ENCODE measurements at places on chromosomes 6 and 20.
A peak's percentile ranks its signal among the peaks of the same experiment; 100 is the strongest.

DNA sequence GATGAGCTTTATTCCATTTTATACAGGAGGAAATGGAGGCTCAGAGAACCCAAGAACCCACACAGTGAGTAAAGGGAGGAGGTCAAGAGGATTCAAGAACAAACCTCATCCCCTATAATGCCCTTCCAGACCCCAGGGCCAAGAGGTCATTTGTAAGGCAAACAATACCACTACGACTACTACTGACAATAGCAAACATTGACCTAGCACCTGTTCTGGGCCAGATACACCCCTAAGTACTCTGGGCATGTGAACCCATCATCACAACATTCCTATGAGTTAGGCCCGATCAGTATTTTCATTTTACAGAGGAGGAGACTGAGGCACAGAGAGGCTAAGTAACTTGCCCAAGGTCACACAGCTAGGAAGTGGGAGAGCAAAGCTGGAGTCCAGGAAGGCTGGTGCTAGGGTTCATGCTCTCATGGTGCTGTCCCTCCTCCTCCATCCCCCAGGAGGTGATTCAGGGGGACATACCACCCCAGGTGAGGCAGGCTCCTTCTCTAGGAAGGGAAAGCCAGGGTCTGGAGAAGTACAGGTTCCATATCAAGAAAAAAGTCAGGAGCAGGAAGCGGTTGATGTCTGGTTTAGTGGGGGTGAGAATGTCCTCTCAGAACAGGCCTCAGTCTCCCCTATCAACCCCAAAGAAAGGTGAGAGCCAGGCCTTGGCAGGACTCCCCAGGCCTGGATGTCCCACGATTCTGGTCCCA lies 13.7 kb downstream of the SLC13A3 start:
- no peak for DNase-seq

DNA sequence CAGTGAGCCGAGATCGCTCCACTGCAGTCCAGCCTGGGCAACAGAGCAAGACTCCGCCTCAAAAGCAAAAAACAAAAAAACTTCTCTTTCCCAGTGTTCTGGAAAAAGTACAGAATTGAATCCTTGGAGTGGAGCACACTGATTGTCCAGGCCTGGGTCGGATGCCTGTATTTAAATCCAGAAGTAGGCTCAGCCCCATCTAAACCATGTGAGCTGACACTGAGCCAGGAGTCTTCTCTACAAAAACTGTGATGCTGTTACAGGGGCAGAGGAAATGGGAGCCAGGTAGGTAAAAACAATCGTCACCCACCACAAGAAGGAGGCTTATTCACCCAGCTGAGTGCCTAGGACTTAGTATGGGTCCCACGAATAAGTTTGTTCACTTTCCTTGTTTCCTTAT lies 43.0 kb upstream of the PTPN1 start:
- DNase-seq = no peak

GRCh38 chr6:64497634-64498033 lies 862.0 kb downstream of the PHF3 start:
- no peak for DNase-seq

GRCh38 chr6:63636518-63637021 lies 968 bp downstream of the PHF3 start:
- DNase-seq = peak; percentile 26

DNA sequence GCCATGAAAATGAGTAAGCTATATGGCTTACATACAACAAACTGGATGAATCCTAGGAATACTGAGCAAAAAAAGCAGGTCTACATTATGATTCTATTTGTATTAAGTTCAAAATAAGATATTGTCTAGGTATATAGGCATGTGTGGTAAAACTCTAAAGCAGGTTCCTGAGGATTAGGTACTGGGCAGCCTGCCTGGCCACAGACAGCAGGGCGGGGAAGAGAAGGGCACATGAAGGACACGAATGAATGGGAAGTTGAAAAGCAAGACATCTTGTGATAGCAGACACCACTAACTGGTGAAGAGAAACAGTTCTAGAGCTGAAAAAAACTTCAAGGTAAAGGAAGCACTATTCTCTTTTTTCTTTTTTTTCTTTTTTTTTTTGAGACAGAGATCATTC lies 72.6 kb upstream of the SLC4A11 start:
- no peak for DNase-seq

GRCh38 chr20:42435230-42435629 lies 754.5 kb downstream of the PTPRT start:
- DNase-seq = no peak

- no peak for DNase-seq
Measured at GRCh38 chr6:149825292-149825691, 38.9 kb downstream of the LRP11 start.

DNA sequence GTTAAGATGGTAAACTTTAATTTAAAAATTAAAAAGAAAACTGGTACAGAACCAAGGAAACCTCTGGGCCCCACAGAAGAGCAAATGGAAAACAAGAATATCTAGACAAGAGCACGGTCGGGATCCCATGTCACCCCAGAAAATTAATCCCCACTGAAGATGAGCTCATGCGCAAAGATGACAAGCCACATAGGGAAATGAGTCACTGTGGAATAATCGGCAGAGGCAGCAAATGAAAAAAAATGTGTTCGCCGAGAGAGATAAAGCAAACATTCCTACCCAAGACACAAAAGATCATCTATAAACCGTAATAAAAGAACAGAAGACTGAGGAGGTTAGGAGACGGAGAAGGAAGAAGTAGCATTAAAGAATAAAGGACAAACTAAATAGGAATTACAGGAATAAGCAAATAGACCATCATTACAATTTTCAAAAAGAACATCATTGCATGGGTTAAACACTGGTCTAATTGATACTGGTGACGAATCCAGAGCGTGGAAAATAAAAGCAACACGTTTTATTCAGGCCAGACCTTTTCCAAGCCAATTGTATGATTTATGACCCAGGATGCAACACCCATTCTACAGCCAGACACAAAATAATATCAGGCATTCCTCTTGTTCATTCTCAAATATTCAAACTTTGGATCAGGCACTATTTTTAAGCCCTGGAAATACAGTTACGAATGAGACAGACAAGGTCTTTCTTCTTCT lies 138.0 kb upstream of the ARID1B start:
- no peak for DNase-seq

GRCh38 chr6:40714576-40715564 lies 127.7 kb upstream of the LRFN2 start:
- no peak for DNase-seq

DNA sequence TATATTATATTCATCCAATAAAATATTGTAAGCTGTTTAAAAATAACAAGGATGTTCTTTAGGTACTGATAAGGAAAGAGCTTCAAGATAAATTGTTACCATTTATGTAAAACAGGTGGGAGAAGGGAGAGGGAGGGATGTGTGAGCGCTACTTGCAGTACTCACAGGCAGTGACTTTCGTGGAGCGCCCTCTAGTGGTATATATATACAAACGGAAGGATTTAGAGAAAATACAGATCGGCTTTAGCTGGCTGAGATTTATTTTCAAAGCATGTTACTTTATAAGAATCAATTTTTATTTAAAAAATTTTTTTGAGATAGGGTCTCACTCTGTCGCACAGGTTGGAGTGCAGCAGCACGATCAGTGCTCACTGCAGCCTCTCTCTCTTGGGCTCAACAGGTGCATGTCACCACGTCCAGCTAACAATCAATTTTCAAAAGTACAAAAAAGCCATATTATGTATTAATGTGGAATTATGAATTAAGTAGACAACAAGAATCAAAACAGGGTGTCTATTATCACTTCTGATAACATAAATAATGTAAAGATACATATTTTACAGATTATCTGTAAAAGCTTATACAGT lies 3.3 kb upstream of the MOG start:
- peak; percentile 63 for DNase-seq

All from neuronal stem cell (in vitro differentiated cells).